ENCODE measurements at places on chromosomes 1 and 21.

- no peak for DNase-seq
These were observed 111.9 kb downstream of the TRABD2B start for GRCh38 chr1:47885062-47885830.

- DNase-seq, result no peak
These were observed 9.3 kb downstream of the MYOC start for GRCh38 chr1:171643156-171643555.

DNA sequence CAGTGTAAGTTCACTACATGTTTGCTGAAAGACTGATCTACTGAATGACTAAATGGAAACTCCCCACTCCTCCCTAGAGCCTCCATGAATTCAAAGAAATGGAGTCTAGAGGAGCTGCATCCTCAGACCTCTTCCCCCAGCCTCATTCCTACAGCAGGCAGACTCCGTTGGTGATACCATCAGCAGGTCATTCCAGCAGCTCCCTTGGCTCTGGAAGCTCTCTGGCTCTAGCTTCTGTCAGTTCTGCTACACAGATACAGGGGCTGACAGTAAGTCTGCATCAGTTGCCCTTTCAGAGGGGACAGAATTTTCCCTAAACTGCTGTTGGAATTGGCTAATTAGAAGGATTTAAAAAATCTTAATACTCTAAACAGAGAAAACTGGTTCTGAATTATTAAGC lies 31.7 kb upstream of the DMRTA2 start:
- no peak for DNase-seq

- no peak for DNase-seq
These were observed 81.3 kb upstream of the PPIH start for GRCh38 chr1:42576935-42577334.

- DNase-seq, result no peak
These were observed 67.8 kb downstream of the CNIH3 start for GRCh38 chr1:224683936-224684335.

DNA sequence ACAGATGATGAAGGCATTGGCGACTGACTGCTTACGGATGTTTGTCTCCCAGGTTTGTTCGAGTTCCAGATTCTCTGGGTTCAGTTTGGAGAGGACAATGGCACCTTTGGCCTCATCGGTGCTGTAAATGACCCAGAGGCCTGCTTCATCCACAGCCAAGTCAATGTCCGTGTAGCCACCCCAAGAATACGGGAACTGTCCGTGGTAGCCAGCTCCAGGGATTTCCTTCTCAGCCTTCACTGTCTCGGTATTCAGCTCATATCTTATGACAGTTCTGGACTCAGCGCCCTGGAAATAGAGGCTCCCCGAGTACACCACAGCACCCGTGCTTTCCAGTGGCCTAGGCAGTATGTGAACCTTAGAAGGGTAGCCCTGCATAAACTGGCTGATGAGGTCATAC lies 14.1 kb downstream of the MYOCOS start:
- DNase-seq, result no peak

DNA sequence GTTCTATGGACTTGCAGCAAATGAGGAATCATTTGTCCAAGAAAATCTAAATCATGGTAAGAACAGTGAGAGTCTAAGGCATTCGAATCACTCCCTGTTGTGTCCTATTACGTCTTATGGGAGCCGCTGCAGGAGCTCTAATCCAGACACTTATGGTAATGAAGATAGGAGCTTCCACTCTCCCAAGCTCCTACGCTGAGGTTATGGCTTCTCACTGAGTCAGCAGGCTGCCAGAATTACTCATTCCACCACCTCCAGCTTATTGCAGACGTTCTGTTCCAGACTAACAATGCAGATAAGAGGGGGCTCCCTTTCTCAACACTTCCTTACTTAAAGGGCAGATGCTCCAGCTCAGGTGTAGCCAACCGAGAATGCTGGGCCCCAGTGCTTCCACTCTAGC lies 212.6 kb downstream of the GREM2 start:
- DNase-seq, result no peak

GRCh38 chr1:214570442-214570841 lies 19.0 kb upstream of the PTPN14 start:
- DNase-seq, result no peak

DNA sequence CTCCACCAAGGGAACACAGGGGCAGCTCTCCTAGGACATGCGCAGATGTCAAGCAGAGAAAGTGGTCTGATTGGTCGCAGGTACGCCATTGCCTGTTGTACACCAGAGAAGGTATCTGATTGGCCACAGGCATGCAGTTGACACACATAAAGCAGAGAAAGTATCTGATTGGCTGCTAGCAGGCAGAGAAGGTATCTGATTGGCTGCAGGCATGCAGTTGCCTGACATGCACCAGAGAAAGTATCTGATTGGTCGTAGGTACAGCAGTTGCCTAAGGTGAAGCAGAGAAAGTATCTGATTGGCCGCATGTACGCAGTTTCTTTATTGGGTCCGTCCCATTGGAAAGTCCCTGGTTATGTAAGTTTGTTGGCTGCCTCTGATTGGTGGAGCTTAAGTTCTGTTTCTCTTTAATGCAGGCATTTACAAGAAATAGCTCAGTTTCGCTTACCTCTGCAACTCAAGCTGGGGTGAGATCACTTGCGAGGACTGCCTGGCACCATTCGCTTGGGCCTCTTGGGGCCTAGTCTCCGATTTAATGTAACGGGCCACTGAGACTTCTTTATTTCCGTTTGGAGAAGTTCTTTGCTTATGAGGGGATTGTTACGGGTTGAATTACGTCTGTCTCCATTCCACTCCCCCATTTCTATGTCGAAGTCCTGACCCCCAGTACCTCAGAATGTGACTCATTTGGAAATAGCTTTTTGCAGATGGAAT lies 74.2 kb downstream of the SIK1 start:
- no peak for DNase-seq

GRCh38 chr1:96519851-96520578 lies 201.6 kb upstream of the PTBP2 start:
- DNase-seq, result no peak

GRCh38 chr1:203271018-203271743 lies 34.1 kb upstream of the BTG2 start:
- DNase-seq, result peak; percentile 52

GRCh38 chr21:20522611-20523010 lies 475.6 kb upstream of the NCAM2 start:
- no peak for DNase-seq

DNA sequence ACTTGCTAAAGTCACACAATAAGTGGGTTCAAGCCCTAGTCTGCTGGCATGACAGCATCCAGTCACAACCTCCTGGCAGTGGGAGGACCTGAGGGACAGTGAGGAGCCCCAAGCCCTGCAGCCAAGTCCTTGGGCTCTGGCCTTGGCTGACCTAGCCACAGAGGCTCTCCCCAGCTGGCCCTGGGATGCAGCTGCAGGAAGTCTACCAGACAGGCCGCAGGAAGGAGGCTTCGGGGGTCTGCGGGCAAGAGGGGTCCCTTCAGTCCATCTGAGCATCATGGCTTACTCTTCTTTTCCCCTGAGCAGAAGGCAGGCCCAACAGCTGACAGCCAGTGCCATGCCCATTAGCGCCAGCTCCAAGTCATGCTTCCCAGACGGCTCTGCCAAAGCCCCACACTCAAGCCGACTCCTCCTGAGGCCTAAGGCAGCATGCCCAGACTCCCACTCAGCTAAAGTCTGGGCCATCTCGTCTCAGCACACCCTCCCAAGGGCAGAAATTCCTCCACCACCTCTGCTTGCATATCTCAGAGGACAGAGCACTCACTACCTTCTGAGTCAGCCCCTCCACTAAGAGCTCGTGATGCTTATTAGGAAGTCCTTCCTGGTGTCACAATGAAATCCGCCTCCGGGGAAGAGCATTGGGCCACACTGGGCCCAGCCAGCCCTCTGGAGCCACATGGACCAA lies 20.1 kb downstream of the SLC1A7 start:
- no peak for DNase-seq

DNA sequence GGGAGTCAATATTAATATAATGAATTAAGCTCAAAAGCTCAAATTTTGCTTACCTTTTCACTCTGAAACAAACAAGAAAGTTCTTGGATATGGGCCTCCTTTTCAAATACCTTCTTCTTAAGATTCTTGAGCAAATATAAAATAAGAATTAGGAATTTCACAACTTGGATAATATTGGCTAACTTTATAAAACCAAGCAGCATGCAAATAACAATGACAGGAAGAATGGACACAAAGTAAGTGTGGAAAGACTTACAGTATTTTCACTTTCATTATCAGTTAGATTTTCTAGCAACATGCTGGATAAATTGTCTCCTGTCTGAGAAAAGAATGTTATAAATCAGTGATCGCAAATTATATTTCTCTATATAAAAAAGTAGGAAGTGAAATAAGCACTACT lies 13.2 kb downstream of the ODF2L start:
- DNase-seq, result no peak

- DNase-seq, result no peak
These were observed 78.7 kb downstream of the PAPPA2 start for GRCh38 chr1:176541663-176542062.

DNA sequence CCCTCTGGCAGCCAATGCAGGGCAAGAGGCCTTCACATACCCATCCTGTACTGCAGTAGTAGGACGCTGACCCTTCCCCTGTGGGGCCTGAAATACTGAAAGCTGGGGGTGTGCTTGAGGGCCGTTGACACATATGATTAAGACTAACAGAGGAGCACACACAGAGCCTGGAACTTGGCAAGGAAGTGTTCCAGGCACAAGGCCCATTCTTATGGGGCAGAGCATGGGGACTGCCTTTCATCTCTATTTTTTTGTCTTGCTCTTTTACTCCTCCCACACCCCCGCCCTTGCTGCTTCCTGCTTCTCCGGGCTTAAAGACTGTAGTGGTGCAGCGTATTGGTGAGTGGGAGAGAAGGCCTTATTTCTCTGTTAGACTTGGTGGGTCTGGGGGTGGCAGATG lies 137.4 kb downstream of the BACH1 start:
- peak; percentile 21 for DNase-seq

- no peak for DNase-seq
These were observed 94.7 kb downstream of the CCDC185 start for GRCh38 chr1:223487887-223488259.

- no peak for DNase-seq
These were observed 4.1 kb upstream of the TPRG1L start for GRCh38 chr1:3620708-3621107.

DNA sequence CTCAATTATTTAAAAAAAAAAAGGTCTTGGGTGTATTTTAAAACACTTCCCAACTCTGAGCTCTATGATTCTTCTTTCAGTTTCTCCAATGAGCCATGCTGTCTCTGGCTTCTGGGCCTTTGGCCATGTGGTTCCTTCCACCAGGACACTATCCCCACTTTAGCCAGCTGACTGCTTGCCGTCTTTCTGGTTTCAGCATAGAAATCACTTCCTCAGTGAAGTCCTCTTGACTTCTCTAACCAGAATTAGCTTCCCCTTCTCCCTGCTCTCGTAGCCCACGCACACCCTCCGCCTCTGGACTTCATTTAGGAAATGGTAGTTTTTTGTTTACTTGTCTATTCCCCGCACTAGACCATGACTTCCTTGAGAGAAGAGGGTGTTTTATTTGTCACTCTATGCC lies 1.1 kb upstream of the DIO1 start:
- DNase-seq, result no peak

GRCh38 chr1:235225299-235225698 lies 64.2 kb upstream of the RBM34 start:
- no peak for DNase-seq

DNA sequence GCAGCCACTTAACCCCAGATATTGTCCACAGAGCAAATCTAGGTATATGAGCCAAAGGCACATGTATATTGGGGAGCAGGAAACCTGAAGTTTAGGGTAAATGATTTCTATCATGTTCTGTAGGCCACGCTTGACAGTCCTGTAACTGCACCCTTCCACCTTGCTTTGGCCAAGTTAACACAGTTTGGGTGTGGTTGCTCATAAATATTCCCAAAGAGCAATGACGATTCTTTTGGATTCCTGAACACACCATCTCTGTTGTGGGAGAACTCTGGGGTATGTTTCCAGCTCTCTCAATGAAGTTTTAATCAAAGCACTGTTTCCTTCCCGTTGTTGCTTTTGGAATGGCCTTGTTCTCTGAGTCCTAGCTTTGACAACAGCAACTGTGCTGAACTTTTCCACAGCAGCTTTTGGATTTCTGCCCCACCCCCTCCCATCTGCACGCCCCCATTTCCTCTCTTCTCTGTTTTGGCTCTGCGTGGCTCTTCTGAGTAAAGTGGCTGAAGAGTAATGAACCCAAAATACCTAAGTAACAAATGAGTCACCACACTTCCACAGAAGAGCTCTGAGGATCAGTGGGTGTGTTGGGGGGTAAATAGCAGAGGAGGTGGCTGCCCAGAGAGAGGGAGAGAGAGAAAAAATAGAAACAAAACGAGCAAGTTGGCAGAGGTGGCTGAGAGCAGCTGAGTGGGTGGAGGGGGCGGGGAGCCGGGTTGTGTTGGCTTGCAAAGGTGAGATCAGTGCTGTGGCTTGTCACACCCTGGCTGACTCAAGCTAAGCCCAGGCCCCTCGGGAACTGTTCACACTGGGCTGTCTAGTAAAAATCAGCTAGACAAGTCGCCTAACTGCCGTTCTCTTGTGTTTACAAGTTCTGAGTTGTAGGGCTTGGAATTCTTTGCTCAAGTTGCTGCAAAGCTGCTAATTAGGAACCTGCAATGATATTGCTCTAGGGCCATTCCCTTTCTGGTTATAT lies 26.9 kb upstream of the RAP1A start:
- peak; percentile 93 for DNase-seq

DNA sequence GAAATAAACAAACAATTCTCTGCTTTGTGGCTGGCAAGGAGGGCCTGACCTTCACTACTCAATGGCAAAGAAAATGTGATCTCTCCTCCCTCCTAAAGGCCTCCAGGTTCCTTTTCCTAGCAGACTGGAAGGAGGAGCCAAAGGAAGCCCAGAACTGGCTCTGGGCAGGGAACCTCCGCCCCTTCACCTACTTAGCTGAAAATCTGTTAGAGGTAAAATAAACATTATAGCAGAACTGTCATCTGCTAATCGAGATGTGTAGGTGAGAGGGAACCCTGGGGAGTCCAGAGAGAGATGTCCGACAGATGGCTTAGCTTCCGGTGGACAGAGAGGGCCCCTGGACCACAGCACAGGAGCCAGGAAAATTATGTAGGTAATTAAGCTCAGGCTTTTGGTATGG lies 75.2 kb upstream of the KCNA3 start:
- no peak for DNase-seq

DNA sequence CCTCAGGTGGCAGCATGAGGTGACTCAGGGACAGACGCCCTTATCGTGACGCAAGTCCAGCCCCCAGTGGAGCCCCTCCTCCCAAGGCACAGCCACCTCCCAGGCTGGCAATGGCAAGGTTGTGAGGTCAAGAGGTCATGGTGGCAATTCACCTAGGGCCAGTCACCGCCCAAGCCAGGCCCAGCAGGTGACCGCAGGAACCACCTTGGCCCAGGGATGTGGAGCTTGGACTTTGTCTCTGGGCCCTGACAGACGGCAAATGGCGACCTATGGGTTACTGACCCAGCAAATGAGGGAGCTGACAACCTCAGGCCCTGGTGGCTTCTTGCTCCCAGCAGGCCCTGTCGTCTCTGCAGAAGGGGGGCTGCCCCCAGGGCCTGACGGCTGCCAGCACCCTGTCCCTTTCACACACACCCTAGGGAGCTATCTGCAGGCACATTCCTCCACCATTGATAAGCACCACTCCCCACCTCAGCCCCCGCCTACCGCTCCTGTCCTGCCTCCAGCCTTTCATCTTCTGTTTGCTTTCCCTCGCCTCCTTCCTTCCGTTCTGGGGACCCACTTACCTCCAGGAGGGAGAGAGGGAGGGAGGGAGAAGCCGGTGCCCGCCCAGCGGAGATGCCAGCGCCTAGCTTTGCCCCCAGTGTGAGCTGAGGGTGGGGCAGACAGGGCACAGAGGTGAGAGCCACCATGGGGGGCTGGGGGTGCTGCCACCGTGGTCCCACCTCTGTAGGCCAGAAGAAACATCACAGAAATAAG lies 12.1 kb downstream of the EPHA2 start:
- no peak for DNase-seq

GRCh38 chr1:246213036-246213435 lies 294.0 kb downstream of the SMYD3 start:
- DNase-seq, result no peak

Measured in stimulated activated CD4-positive, alpha-beta T cell treated with anti-CD3 and anti-CD28 coated beads, Interleukin-12 subunit alpha, Interleukin-12 subunit beta, amount 100 ng/mL, for 4 hours (primary cell).